ENCODE measurements at places on chromosomes 5 and 9.

GRCh38 chr9:85224301-85224700, 517.5 kb downstream of the AGTPBP1 start:
- DNase-seq, result no peak

- DNase-seq, result no peak
These were observed 665.0 kb upstream of the RGMB start for GRCh38 chr5:98108497-98108896.

DNA sequence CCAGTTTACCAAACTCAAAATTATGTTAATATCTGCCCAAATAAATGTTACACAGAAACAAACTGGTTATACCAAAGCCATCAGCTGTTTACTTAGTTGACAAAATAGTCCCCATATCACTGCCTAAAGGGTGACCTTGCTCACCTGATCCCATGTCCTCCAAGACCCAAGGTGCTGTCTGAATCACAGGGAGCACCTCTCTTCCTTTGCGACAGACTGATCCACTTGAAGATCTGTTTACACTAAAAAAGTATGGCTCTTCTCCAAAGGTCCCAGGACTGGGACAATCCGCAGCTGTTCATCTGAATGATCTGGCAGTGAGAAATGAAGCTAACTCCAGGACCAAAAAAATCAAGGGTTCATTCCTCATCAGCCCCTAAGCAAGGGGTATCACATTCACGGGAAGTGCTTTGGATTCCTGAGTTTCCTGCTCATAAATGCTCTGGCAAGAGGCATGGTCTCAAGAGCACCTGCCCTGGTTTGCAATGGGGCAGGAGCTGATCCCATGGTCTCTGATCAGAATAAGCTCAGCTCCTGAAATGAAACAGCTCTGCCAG, 5.0 kb downstream of the PRUNE2 start:
- DNase-seq, result no peak

DNA sequence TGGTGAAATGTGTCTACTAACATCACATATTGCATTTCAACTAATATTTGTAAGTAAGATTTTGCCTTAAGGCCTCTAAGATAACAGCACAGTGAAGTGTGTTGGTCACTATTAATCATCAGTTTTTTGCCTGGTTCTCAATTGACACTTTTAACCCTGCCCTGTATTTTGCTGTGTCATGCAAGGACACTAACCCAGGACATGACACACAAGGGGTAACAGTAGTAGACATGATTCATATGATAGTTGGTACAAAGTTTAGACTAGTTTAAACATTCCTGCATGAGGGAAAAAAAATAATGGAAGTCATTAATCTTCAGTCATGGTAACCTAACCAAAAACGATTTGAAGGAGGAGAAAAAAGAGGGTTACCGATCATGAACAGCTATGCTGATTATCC, 207.0 kb downstream of the DEPDC1B start:
- no peak for DNase-seq

DNA sequence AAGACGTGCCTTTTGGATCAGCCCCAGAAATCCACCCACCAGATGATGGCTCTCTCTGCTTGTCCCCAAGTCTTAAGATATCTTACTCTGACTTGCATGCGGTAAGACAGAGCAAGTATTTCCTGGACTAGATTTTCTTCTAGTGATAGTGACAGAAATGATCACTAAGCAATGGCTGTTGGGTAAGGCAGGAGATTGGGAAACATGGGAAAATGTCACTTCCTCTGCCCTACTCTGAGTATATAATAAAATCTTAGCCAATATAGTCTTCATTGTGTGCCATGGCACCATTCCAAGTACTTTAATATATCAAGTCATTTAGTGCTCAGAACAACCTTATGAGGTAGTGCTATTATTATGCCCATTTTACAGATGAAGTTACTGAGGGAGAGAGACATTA, 31.0 kb upstream of the GNA14 start:
- DNase-seq, result no peak

- DNase-seq, result no peak
These were observed 16.8 kb upstream of the ANGPTL2 start for GRCh38 chr9:127139071-127139731.

DNA sequence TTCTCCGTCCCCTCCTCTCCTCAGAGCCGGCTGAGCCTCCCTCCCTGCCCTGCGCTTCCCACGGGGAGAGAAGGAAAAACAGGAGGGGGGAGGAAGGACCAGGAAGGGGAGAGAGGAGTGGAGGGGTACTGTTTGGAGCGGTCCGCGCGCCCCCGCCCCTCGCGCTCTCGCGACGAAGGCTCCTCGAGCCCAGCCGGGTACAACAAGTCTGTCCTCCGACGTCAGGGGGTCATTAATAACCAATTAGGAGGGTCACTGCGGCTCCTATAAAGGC, 480 bp upstream of the PRDM12 start:
- no peak for DNase-seq

GRCh38 chr5:22910523-22910922, 57.4 kb upstream of the CDH12 start:
- no peak for DNase-seq

DNA sequence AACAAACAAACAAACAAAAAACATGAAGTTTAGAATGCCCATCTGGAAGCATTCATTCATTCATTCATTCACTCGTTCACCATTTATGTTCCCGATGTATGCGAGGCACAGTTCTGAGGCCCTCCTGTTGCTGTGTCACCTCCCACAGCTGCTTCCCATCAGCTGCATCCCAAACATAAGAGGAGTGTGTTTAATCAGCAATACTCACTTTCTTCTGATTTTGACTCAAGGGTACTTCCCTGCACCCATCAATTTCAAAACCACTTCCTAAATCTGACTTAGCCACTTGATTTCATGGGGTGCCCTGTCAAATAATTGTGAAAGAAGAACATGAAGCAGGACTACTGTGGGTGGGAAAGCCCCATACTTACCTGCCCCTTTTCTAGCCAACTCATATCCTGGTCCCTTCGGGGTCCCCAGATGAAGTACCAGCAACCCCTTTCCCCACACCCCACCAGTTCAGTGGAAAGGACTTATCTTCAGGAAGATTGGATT, 128.0 kb upstream of the IL12B start:
- no peak for DNase-seq

- DNase-seq, result no peak
These were observed 122.8 kb downstream of the STARD4 start for GRCh38 chr5:111389390-111390082.

GRCh38 chr9:7403839-7404487, 395.6 kb downstream of the DMAC1 start:
- DNase-seq, result no peak

DNA sequence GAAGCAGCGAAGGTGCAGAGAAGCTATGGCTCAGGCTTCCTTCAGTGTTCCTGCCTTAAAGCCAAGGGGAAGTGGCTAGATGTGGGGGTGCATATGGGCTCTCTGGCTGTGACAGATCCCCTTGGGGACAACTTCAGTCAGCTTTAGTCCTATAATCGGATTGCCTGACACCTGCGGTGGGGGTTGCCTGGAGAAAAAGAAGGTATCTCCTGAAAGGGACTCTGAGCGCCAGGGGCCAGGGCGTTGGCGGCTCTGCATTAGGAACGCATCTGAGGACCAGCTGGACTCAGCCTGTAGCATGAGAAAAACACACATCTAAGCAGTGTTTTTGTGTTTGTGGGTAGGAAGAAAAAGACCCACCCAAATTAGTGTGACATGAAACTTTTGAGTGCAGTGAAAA, 84.3 kb upstream of the OTULINL start:
- DNase-seq, result no peak

- no peak for DNase-seq
These were observed 235.2 kb upstream of the SLC24A2 start for GRCh38 chr9:20023961-20024571.

GRCh38 chr5:78758169-78758839, 109.7 kb upstream of the LHFPL2 start:
- no peak for DNase-seq

DNA sequence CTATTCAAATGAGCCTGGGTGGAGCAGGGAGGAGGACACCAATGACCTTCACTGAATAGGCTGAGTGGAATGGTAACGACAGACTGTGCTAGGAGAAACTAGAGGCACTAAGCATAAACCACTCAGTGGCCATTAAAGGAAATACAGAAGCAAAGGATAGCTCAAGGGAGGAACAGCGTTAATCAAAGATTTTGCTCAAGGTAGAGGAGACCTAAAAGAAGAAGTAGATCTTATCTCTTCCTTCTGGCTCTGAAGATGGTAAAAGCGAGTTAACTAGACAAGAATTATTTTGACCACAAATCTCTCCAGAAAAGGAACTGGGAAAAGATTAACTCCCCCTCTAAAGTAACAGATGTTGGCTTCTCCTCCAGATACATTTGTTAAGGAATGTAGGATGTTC, 299.6 kb downstream of the EPB41L4A start:
- no peak for DNase-seq

- no peak for DNase-seq
These were observed 15.0 kb downstream of the SLC6A3 start for GRCh38 chr5:1430121-1430795.

- no peak for DNase-seq
These were observed 3.5 kb upstream of the SPTAN1 start for GRCh38 chr9:128548876-128549275.

DNA sequence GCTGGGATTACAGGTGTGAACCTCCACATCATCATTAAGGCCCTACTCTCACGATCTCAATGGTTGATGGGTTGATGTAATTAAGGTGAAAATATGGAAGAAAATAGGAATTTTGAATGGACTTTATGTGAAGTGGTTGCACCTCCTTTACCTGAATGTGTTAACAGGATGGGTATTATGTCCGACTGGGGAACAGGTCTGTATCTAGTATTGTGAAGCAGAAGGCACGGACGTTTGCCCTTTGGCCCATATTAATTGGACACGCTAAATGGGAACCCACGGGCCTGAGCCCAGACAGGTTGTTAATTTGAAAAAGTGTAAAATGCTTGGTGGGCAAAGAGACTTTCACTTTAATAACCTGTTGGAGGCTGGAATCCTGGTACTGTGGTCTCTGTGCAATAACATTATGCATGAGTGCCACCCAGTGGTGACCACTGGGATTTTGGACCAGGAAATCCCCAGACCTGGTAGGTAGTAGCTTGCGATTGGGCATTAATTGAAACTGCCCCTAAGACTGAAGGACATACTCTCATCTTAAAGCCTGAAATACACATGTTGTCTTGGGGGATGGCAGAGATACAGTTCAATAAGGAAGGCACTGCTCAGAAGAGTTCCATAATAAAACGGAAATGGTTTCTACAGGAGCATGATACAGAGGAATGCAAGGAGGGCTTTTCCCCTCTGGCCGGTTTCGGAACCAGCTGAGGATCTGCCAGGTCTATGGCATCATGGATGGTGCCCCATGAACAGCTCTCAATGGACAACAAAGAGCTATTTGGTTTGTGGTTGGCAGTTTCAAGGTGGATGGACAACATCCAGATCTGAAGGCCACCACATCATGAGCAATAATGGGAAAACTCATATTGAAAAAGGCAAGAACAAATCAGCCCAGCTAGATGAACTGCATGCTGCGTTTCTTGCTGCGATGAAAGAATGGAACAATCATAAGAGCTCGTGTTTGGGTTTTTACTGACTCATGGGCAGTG, 26.2 kb upstream of the BICD2 start:
- DNase-seq, result peak; percentile 47

DNA sequence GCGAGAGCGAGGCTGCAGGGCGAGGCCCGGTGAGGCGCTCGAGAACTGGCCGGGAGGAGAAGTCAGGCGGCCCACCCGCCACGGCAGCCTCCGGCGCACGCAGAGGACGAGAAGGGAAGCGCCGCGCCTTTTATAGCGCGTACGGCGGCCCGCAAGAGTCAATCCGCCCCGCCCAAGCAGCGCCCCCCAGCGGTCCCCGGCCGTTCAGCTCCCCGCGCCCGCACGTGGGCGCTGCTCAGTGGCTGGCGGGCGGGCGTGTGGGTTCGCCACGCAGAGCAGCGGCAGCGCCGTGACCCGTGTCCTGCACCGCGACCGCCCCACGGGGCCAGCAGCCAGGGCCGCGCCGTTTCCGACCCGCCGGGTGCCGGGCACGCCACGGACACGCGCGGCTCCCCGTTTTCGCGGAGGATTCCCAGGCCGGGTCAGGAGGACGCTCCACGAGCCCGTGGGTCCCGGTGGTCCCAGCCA, 14.6 kb downstream of the LCN10 start:
- peak; percentile 89 for DNase-seq

- no peak for DNase-seq
These were observed 186.7 kb upstream of the ELL2 start for GRCh38 chr5:96148376-96148775.

- peak; percentile 36 for DNase-seq
These were observed 684 bp upstream of the MED7 start for GRCh38 chr5:157143127-157143971.

DNA sequence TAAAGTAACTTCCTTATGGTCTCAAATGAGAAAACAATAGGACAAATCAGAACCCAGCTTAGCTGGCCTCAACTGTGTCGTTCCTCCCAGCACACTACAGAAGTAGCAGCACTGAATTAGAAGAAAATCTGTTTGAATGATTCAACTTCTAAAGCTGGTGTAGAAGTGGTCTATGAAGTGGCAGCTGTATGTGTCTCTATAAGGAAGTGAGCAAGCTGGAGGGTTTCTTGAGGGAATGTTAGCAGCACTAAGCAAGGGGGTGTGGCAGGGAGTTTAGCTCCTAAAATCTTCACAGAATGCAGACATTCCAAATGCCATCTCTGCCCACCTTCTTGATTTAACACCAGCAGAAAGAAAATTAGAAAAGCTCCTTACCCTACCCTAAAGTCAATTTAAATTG, 4.1 kb downstream of the KLF9 start:
- DNase-seq, result no peak

DNA sequence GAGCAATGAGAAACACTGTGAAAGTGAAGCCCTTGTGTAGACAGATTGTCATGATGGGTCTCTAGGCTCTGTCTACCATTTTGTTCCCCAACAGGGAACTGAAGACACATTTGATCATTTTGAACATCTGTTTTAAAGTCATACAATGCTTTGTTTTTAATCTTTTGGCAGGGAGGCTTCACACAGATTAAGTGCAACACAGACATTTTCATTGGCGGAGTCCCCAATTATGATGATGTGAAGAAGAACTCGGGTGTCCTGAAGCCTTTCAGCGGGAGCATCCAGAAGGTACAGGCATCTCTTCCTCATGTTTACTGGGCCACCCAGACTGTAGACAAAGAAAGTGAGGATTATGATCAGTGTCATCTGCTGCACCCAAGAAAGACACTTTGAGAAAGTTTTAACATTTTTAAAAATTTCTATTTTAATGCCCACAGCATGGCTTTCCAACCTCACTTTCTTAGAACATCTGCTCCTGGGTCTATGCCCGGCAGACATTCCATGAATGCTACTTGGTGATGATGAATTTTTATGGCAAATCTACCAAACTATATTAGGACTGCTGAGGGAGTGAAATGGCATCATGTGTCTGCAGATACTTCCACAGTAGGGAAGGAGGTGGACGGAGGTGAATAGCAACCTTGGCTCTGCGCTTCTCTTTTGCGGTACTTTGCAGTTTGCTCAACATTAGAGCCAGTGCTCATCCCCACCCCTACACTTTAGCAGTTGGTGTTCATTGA, 121.3 kb downstream of the LIFR start:
- DNase-seq, result no peak

DNA sequence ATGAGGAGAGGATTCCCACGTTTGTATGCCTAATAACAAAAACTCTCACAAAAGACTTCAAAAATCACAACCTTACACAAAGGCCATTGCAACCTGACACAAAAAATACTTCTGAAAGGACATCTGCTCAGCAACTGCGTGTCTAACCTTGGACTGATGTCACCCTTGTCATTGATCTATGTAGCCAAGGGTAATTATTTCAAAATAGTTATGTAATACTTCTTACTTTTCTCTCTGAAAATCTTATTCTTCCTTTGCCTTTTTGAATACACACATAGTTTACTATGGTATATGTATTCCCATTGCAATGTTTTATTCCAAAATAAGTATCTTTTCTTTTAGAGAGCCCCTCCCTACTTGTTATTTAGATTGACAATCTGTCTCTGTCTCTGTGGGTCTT, 355.3 kb downstream of the MSX2 start:
- DNase-seq, result no peak

Data from activated T-helper 1 cell treated with anti-CD3 and anti-CD28 coated beads, Interleukin-2, amount 50 U/mL, for 16 hours (primary cell).